ENCODE measurements at places on chromosomes 6 and 20. TPM values are rescaled to one million over a fixed set of nuclear protein-coding genes. Genes with fewer than 3 reads are reported as not detected.

HLA-DPA1 gene
- 2.4 TPM for total RNA-seq

HLA-DQB2 gene
- total RNA-seq: not detected

OVOL2 gene
- total RNA-seq: not detected

NRSN2 gene
- total RNA-seq: 26.2 TPM
